Hematopoietic multipotent progenitor cell treated with erythropoietin and hydrocortisone succinate and interleukin-3 and kit ligand, for 8 days (in vitro differentiated cells): ENCODE measurements at places on chromosomes 11 and 22.

GRCh38 chr11:47573321-47573720, 5.4 kb downstream of the KBTBD4 start:
- no peak for DNase-seq

DNA sequence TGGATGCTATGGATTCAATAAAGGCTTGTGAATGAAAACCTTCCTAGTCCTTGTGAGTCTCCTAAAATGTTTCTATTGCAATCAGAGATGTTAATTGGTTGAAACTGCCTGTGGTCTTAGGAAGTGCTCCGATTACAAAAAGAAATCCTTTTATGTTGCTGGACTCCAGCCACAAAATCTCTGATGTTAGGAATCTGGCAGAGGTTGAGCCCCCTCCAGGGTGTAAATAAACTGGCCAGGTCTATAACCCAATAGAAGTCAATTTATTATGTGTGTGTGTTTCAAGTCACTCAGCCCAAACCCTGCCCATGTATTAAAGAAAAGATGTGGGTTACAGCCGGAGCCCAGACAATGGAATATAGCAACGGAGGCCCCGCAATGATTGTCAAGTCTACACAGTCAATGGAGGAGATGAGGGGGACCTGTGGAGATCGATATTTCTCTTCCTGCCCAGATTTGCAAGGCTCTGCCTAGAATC, 218.1 kb upstream of the SORL1-AS1 start:
- DNase-seq = no peak

DNA sequence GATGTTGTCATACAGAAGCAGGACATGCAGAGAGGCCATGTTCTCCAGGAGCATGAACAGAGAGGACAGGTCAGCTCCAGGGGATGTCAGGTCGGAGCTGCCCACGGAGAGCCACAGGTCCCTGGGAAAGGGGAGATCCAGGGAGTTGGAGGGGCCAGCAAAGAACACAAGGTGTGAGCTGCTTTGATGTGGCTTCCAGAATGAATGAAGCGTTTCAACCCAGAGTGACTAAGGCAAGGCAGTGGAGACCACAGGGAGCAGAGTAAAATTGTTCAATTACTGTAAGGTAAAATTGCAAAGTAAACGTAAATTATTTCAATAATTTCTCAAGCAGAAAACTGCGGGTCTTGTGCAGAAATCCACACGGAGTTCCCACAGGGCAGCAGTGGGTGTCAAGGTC, 5.6 kb upstream of the SCGB2A1 start:
- DNase-seq = no peak

GRCh38 chr11:84455691-84456090, 1169.5 kb upstream of the CCDC90B start:
- DNase-seq = no peak
